ENCODE measurements at places on chromosomes 2 and 18.

DNA sequence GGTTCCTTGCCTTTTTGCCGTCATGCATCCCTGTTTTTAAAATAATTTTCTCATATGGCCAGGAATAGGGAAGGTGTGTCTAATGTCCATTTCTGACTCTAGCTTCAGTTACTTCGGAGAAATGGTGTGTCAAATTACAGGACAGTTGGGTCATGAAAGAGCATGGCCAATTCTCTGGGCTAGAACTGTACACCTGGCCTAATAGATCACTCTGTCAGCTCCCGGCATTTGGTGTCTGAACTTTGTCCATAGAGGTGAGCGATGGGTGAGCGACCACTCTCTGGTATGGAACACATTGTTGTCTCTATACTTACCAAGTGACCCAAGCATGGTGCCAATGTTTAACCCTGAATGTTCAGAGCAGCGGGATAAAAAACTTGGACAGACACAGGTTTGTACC, 38.3 kb upstream of the ASB18 start:
- no peak for DNase-seq

- no peak for DNase-seq
Observed at GRCh38 chr2:8574196-8575037, 107.4 kb upstream of the ID2 start.

DNA sequence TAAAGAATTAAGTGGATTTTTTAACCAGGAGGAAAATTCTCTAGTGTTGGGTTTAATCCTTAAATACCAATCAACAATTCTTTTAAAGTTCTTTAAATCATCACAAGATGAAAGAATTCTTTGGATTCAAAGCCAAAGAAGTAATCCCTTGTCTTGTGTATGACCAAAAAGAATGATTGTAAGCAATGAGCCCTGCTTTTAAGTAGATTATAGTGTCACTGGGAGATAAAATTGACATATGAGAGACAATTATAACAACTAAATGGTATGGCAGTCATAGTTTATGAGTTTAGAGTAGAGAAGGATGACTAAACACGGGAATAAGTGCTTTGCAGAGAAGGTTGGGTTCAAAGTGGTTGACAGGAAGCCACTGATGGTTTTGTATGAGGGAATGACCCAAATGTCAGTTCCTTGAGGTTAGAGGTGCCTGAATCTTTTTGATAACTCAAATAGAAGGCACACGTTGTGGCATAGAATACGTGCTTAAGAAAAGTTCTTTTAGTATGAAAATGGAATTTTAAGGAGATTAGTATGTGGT, 199.6 kb upstream of the TCF4 start:
- no peak for DNase-seq

- no peak for DNase-seq
Observed at GRCh38 chr2:96404446-96405373, 69.1 kb downstream of the NCAPH start.

DNA sequence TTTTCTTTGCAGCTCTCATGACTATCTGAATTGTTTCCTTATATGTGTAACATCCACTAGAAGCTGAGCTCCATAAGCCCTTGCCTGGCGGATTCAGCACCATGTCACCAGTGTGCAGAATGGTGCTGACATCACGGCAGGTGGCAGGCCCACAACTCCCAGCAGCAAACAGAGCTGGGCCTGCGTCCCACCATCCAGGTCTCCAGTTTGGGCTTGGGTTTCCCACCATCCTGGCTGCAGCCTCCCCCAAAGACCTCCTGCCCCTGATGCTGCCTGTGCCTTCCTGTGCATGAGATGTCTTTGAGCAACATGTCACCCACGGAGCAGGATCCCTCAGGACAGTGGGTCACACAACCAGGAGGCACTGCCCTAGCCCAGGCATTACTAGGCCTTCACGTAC, 113.1 kb downstream of the TNS1 start:
- DNase-seq = no peak

GRCh38 chr18:12038082-12038638, 55.5 kb upstream of the ANKRD62 start:
- no peak for DNase-seq

DNA sequence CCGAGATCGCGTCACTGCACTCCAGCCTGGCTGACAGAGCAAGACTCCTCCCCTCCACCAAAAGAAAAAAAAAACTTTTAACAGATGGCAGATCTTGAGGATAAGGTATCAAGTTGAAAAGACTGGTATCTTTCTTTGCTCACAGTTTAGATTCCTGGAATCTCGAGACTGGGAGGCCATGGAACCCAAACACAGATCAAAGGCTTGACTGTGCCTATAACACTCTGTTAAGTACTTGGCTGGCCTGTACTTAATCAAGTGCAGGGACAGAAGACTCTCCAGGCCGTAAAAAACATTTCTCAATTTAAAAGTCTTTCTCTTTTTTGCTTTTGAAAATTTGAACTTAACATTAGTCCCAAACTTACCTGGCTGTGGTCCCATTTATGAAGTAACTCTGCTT, 107.1 kb upstream of the ZNF516 start:
- no peak for DNase-seq

- DNase-seq = peak; percentile 2
Observed at GRCh38 chr2:42089340-42089925, 41.6 kb downstream of the PKDCC start.

GRCh38 chr18:48328473-48329210, 80.5 kb downstream of the ZBTB7C start:
- DNase-seq = peak; percentile 10

DNA sequence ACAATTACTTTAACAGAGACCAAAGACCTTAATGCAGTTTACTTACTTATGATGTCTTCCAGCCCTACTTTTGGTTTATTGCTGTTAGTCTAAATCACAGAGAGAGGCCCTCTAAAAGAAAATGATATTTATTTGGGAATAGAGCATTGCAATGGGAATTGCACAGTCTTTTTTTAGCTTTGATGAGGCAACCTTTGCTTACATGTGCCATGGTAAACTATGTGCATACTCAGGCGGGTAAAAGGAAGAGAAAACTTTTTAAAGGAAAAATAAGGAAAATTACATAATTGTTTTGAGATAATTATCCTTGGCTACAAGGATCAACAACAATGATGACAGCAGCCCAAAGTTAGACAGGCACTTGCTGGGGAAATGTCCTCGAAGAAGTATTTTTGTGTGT, 78.6 kb downstream of the EFEMP1 start:
- DNase-seq = no peak

Data from T1000 (cell line).